ENCODE measurements at places on chromosomes 6 and 20.

- no peak for DNase-seq
Measured at GRCh38 chr6:103080497-103080896, 1687.0 kb downstream of the GRIK2 start.

DNA sequence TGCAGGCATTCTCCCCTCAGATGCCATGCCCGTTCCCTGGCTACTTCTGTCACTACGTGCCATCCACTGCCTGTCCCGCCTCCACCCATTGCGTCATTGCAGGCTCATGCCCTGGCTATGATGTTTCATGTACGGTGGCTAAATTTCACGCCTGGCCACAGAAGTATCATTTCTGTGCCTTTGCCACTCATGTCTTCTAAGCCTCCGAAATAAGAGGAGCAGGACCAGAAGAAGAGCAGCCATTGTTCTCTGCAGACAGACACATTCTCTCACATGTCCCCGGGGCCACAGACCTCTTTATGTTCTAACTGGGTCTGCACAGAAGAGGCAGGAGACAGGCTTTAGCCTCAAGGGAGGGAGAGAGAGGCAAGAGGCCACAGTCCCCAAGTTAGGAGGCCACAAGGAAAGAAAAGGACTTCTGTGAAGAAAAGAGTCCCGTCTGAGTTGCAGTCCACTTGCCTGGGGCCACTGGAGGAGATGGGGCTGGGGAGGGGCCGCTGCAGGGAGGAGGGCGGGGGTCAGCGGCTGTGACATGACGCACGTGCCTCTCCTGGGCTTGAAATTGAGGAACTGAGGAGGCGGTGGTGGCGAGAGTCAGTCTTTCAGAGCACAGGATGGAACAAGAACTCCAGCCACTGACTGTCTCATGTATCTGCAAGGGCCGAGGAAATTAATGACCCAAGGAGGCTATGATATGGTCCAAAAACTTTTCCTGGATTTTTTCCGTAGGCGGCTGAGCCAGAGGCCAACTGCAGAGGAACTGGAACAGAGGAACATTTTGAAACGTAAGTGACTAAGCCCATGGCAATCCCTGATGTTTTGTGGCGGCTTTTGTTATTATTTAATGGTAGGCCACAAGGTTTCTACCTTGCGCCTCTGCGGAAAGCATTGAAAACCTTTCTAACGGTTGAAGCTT lies 55.9 kb downstream of the TBC1D7 start:
- no peak for DNase-seq

- DNase-seq, result no peak
Measured at GRCh38 chr6:107977283-107977682, 19.3 kb upstream of the SEC63 start.

DNA sequence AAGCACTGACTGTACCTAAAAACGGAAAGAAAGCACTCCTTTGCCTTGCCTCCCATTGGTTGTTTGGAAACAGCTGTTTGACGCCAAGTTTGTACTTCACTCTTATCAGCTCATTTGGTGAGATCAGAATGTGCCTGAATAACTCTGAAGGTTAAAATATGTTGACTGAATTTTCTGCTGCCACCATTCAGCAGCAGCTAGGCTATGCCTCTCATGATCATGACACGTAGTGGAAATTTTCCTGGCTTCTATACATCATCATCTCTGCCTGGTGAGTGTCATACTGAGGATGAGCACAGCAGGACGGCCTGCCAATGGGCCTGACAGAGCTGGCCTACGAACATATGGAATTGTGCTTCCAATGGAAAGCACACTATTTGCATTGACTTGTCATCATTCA lies 704.9 kb upstream of the CITED2 start:
- no peak for DNase-seq

GRCh38 chr6:118652051-118652615 lies 742 bp upstream of the CEP85L start:
- DNase-seq, result no peak
